ENCODE measurements at places on chromosomes 16 and 17.

GRCh38 chr17:8337802-8338752, 1.6 kb upstream of the ODF4 start:
- no peak overlapping the region for H3K27ac ChIP-seq
- H3K27me3 ChIP-seq = peaks cover 4% of the 10 kb centered on the region
- no peak for DNase-seq
- no peak overlapping the region for H3K4me3 ChIP-seq
- peaks cover 4% of the 10 kb centered on the region for H3K4me1 ChIP-seq

- no peak for DNase-seq
- peak overlapping the region; percentile 48 for H3K27ac ChIP-seq
- no peak overlapping the region for H3K4me3 ChIP-seq
- H3K27me3 ChIP-seq = peaks cover 17% of the 10 kb centered on the region
These were observed 48.4 kb upstream of the PABPN1L start for GRCh38 chr16:88914750-88915368.

GRCh38 chr17:31573047-31573446, 181.6 kb downstream of the RAB11FIP4 start:
- H3K4me3 ChIP-seq = no peak overlapping the region
- H3K4me1 ChIP-seq = no peaks in the 10 kb centered on the region
- no peak overlapping the region for H3K27ac ChIP-seq
- H3K36me3 ChIP-seq = no peaks in the 10 kb centered on the region
- no peak for DNase-seq
- peaks cover 2% of the 10 kb centered on the region for H3K27me3 ChIP-seq

DNA sequence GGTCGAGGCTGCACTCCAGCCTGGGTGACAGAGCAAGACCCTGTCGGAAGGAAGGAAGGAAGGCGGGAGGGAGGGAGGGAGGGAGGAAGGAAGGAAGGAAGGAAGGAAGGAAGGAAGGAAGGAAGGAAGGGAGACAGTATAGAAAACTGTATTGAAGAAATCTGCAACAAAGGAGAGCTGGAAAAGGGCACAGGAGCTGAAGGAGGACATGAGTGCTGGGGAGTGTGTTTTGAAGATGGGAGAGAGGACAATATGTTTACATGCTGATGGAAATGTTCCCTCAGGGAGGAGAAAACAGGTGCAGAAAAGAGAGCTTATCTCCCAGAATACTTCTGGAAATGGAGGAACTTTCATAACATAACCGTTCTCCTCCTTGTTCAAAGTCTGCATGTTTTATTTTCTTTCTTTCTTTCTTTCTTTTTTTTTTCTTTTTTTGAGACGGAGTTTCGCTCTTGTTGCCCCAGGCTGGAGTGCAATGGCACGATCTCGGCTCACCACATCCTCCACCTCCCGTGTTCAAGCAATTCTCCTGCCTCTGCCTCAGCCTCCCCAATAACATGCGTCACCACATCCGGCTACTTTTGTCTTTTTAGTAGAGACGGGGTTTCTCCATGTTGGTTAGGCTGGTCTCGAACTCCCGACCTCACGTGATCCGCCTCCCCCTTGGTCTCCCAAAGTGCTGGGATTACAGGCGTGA, 2.7 kb upstream of the HAP1 start:
- no peak overlapping the region for H3K4me3 ChIP-seq
- H3K4me1 ChIP-seq = peaks cover 4% of the 10 kb centered on the region
- H3K36me3 ChIP-seq = no peaks in the 10 kb centered on the region
- H3K27ac ChIP-seq = no peak overlapping the region
- peaks cover 15% of the 10 kb centered on the region for H3K27me3 ChIP-seq
- DNase-seq = no peak

- H3K4me3 ChIP-seq = peak within 1 kb of the TSS; percentile 89
- H3K36me3 ChIP-seq = peaks cover 5% of the 10 kb centered on the region
- H3K4me1 ChIP-seq = peaks cover 24% of the 10 kb centered on the region
- H3K27ac ChIP-seq = peak within 1 kb of the TSS; percentile 82
- peaks cover 9% of the 10 kb centered on the region for H3K27me3 ChIP-seq
These were observed at the start of gene KLHL36 for GRCh38 chr16:84647828-84648594. Gene KLHL36, plus strand, starts transcription at chr16:84648511. Its CDS starts 2,357 bp downstream, at chr16:84650868.

- H3K4me1 ChIP-seq = peaks cover 11% of the 10 kb centered on the region
- no peaks in the 10 kb centered on the region for H3K36me3 ChIP-seq
- no peak for DNase-seq
- H3K4me3 ChIP-seq = no peak overlapping the region
- H3K27me3 ChIP-seq = no peaks in the 10 kb centered on the region
- no peak overlapping the region for H3K27ac ChIP-seq
These were observed 21.4 kb downstream of the NF1 start for GRCh38 chr17:31116167-31116566.

- peak; percentile 93 for DNase-seq
- H3K4me1 ChIP-seq = peaks cover 16% of the 10 kb centered on the region
- peaks cover 10% of the 10 kb centered on the region for H3K27me3 ChIP-seq
- H3K27ac ChIP-seq = peak within 1 kb of the TSS; percentile 82
- no peaks in the 10 kb centered on the region for H3K36me3 ChIP-seq
These were observed at the start of gene SLC38A10 for GRCh38 chr17:81295031-81295675. Gene SLC38A10, minus strand, starts transcription at chr17:81295307. Its CDS starts 386 bp downstream, at chr17:81294921.

DNA sequence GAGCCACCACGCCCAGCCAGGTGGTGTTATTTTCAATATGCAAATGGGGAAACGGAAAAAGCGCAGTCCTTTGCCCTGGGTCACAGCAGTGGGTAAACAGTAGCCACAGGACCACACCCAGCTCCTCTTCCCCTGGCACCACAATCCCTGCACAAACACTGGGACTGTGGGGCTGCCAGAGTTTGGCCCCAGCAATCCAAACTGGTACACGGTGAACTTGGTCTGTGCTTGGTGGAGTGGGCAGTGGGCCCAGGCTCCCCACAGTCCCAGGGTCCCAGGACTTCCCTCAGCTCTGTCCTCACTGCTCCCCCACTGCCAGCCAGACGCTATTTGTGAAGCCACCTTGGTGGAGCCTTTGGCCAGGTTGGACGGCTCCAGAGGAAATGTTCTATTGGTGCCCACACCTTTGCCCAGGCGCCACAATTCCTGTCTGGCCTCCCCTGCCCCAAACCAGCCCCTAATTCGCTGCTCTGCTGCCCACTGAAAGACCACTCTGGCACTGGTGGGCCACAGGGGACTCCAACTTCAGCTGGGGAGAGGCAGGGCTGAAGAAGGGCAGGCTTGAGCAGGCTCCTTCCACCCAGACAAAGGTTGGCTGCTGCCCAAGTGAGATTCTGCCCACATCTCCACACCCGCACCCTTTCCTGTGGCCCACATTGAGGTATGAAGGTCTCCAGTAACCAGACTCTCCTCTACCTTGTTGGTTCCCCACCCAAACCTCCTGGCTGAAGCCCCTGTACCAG, 2.1 kb downstream of the CHAD start:
- no peaks in the 10 kb centered on the region for H3K4me1 ChIP-seq
- H3K4me3 ChIP-seq = no peak overlapping the region
- no peaks in the 10 kb centered on the region for H3K36me3 ChIP-seq
- peaks cover 13% of the 10 kb centered on the region for H3K27me3 ChIP-seq

GRCh38 chr17:80805032-80805751, 186.4 kb upstream of the CHMP6 start:
- peaks cover 11% of the 10 kb centered on the region for H3K4me1 ChIP-seq
- no peak overlapping the region for H3K4me3 ChIP-seq
- peaks cover 22% of the 10 kb centered on the region for H3K36me3 ChIP-seq
- H3K27me3 ChIP-seq = no peaks in the 10 kb centered on the region

- peak overlapping the region; percentile 91 for H3K27ac ChIP-seq
- H3K4me1 ChIP-seq = peaks cover 31% of the 10 kb centered on the region
- peaks cover 4% of the 10 kb centered on the region for H3K36me3 ChIP-seq
- H3K27me3 ChIP-seq = peaks cover 12% of the 10 kb centered on the region
- H3K4me3 ChIP-seq = no peak overlapping the region
These were observed 8.5 kb downstream of the NR1D1 start for GRCh38 chr17:40091691-40092397.

DNA sequence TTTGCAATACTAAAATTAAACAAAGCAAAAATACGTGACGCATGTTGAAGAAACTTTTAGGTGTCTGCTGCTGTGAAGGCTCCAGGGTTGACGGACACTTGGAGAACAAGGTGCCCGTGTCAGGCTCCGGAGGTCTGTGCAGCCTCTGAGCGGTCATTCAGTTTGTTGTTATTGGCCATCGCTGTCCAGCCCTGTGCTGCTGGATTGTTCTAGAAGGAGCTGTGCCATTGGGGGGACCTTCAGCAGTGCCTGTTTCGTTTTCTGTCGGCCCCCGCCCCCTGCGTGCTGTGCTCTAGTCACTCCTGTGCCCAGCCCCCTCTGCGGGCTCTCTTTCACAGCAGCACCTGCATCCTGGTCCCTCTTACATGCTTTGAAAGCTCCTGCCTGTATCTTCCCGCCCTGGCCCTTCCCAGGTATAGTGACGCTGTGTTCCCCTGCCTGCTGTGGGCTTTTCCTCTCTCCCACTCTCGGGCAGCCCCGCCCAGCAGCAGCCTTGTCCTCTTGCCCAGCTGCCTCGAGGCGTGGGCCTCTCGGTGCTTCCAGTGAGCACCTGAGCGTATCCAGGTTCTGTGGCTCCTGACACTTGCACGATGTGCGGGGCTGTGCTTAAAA, 50.7 kb downstream of the RNF213 start:
- DNase-seq = no peak
- no peak overlapping the region for H3K4me3 ChIP-seq
- no peaks in the 10 kb centered on the region for H3K4me1 ChIP-seq
- peaks cover 3% of the 10 kb centered on the region for H3K36me3 ChIP-seq

GRCh38 chr17:7992924-7993323, 9.5 kb upstream of the GUCY2D start:
- no peaks in the 10 kb centered on the region for H3K27me3 ChIP-seq
- no peak for DNase-seq
- no peaks in the 10 kb centered on the region for H3K4me1 ChIP-seq
- no peak overlapping the region for H3K27ac ChIP-seq

GRCh38 chr17:77498091-77498741, 357.4 kb downstream of the SEC14L1 start:
- H3K36me3 ChIP-seq = peaks cover 4% of the 10 kb centered on the region
- no peak for DNase-seq
- H3K27me3 ChIP-seq = peaks cover 8% of the 10 kb centered on the region
- no peak overlapping the region for H3K27ac ChIP-seq

DNA sequence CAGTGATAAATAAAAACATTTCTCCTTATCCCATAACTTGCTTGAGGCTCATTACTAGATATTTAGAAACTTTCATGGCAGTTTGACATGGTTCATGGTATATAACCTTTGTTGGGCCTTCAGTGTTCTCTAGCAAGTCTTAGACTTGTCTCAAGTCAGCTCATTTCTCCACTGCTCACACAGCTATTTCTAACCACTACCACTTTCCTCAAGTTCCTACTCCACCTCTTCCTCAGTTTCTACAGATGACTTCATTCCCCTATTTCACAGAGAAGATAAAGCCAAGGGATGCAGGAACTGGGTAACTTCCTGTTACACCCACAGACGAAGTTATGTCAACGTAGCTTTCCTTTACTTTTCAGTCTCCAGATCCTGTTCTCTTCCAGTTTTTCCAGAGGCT, 23.2 kb downstream of the NLK start:
- no peak for DNase-seq
- H3K4me3 ChIP-seq = no peak overlapping the region
- H3K27me3 ChIP-seq = no peaks in the 10 kb centered on the region
- H3K27ac ChIP-seq = no peak overlapping the region

- no peaks in the 10 kb centered on the region for H3K27me3 ChIP-seq
- no peak overlapping the region for H3K27ac ChIP-seq
- no peaks in the 10 kb centered on the region for H3K36me3 ChIP-seq
These were observed 14.8 kb downstream of the ERN1 start for GRCh38 chr17:64115043-64115698.

DNA sequence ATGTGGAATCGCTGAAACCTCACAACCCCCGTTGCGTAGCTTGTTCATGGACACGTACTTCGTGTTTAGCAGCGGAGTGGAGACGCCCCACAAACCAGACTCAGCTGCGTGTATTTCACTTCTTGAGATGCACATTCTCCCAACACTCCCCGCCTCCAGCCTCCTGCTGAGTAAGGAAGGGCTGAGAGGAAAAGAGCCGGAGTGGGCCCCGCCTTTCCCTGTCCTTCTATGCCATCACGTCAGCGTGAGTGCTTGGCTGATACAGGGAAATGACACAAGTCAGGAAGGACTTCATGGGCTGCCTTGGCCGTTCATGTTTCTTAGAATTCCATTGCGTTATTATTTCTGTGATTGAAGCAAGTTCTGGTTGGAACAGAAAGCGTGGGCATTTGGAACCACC, 68.6 kb upstream of the CBX4 start:
- no peak for DNase-seq
- H3K36me3 ChIP-seq = no peaks in the 10 kb centered on the region
- peaks cover 3% of the 10 kb centered on the region for H3K27me3 ChIP-seq
- no peaks in the 10 kb centered on the region for H3K4me1 ChIP-seq
- no peak overlapping the region for H3K27ac ChIP-seq

DNA sequence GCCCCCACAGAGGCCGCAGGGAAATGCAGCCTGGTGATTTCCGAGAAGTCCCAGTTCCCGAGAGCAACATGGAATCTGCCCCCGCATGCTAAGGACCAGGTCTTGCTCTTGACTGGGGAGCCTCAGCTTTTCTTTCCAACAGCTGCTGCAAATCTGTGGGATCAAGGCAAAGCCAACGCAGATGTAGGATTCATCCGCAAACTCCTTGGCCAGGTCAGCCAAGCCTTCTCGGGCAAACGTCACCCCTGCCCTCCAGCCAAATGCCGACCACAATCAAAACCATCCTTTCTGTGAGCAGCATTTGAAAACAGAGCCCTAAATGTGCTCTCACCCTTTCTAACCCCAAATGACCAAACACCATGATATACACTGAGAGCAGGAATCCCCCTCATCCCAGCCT, 54.0 kb downstream of the MRM3 start:
- no peak overlapping the region for H3K4me3 ChIP-seq
- DNase-seq = no peak
- peaks cover 11% of the 10 kb centered on the region for H3K4me1 ChIP-seq
- H3K36me3 ChIP-seq = peaks cover 9% of the 10 kb centered on the region
- peak overlapping the region; percentile 66 for H3K27ac ChIP-seq

DNA sequence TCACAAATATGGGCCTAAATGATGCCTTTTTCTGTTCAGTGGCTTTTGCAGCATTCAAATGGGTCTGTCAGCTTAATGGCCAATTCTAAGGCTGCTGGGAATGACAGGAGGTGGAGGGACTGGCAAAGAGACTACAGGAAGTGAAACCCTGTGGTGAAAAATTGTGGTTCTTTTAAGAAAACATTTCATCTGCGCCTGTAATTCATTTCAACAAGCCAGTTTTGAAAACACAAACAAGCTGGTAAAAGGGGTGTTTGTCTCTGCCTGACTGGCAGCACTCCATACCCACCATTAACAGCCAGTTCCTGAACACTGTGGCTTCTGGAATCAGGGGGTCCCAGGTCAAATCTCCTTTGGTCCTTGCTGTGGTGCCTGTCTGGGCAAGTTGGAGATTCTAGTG, 3.6 kb upstream of the KDM8 start:
- no peak for DNase-seq
- peaks cover 5% of the 10 kb centered on the region for H3K4me1 ChIP-seq
- peaks cover 12% of the 10 kb centered on the region for H3K27me3 ChIP-seq
- no peaks in the 10 kb centered on the region for H3K36me3 ChIP-seq
- H3K4me3 ChIP-seq = no peak overlapping the region

GRCh38 chr17:65197201-65197600, 60.0 kb downstream of the RGS9 start:
- no peaks in the 10 kb centered on the region for H3K36me3 ChIP-seq
- H3K27me3 ChIP-seq = no peaks in the 10 kb centered on the region
- no peak overlapping the region for H3K4me3 ChIP-seq
- H3K27ac ChIP-seq = no peak overlapping the region

- H3K27ac ChIP-seq = no peak overlapping the region
- no peaks in the 10 kb centered on the region for H3K4me1 ChIP-seq
- H3K27me3 ChIP-seq = peaks cover 9% of the 10 kb centered on the region
- no peak overlapping the region for H3K4me3 ChIP-seq
- DNase-seq = no peak
These were observed 7.2 kb downstream of the SLC16A5 start for GRCh38 chr17:75094871-75095399.

- DNase-seq = no peak
- no peaks in the 10 kb centered on the region for H3K4me1 ChIP-seq
- H3K4me3 ChIP-seq = no peak overlapping the region
These were observed 603.0 kb upstream of the CDH8 start for GRCh38 chr16:62638964-62639870.
